Osteocyte (in vitro differentiated cells): ENCODE measurements at places on chromosomes 7 and 10. TPM values are rescaled to one million over a fixed set of nuclear protein-coding genes. Genes with fewer than 3 reads are reported as not detected.

GRCh38 chr10:535051-535450, 154.4 kb downstream of the DIP2C start:
- no peaks in the 10 kb centered on the region for H3K27me3 ChIP-seq
- DNase-seq: no peak
- no peak overlapping the region for H3K4me3 ChIP-seq
- H3K27ac ChIP-seq: no peak overlapping the region
- H3K36me3 ChIP-seq: no peaks in the 10 kb centered on the region

DNA sequence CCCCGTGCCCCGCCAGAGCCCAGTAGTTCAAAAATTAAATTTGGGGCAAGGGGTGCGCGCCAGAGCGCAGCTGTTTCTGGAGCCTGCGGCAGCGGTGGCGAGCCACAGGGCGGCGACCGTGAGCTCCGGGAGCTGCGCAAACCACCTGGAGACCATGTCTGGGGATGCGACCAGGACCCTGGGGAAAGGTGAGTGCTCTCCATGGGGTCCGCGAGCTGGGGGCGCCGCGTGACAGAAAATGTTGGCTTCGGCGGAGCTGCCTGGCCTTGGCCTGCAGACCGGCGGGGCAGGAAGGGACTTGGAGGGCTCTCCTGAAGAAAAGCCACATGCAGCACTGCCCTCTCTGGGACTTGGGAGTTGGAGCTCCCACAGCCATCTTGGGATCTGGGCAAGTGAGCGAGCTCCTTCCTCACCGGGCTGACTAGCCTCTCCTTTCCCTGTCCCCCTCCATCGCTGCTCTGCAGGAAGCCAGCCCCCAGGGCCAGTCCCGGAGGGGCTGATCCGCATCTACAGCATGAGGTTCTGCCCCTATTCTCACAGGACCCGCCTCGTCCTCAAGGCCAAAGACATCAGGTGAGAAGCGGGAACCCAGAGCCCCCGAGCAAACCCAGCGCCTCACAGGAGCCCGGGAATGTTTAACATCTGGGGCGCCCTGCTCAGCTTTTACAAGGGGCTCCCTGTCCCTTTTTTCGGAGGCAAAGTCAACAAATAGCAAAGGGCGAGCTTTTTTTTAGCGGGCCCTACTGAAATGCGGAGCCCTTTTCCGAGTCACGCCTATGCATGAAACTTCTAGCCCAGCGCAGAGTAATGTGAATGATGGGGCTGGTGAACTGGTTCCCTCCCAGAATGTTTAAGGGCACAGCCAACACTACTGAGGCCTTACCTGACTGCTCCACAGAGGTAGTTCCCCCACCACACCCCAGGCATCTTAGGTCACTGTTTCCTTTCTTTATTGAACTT, 6.1 kb downstream of the GSTO2 start:
- H3K4me1 ChIP-seq: no peaks in the 10 kb centered on the region
- DNase-seq: no peak
- H3K4me3 ChIP-seq: no peak overlapping the region
- no peaks in the 10 kb centered on the region for H3K36me3 ChIP-seq

DNA sequence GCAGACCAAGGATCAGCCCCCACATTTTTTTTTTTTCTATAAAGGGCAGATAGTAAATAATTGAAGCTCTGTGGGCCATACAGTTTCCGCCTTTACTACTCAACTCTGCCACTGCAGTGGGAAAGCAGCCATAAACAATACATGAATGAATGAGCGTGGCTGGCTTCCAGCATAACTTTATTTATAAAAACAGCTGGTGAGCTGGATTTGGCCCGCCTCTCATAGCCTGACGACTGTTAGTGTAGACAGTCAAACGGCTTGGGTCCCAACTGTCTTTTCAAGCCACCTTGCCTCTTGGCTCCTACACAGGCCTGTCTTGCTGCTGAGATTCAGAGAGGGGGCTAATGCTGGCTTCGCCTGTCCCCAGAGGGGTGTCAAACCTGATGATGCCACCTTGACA, 169.8 kb upstream of the GPR26 start:
- no peaks in the 10 kb centered on the region for H3K36me3 ChIP-seq
- no peaks in the 10 kb centered on the region for H3K27me3 ChIP-seq
- DNase-seq: no peak
- H3K4me3 ChIP-seq: no peak overlapping the region

- H3K27ac ChIP-seq: peak within 1 kb of the TSS; percentile 80
- DNase-seq: peak; percentile 90
- H3K4me1 ChIP-seq: peaks cover 45% of the 10 kb centered on the region
- peak within 1 kb of the TSS; percentile 85 for H3K4me3 ChIP-seq
- H3K27me3 ChIP-seq: peaks cover 35% of the 10 kb centered on the region
- H3K36me3 ChIP-seq: peaks cover 7% of the 10 kb centered on the region
Observed at GRCh38 chr10:22320591-22321155, at the start of gene BMI1. BMI1 (plus strand) TSS chr10:22321099; CDS start chr10:22326450, 5,351 bp downstream.

The HOXA2 gene
- not detected in 2 replicates for total RNA-seq
